ENCODE measurements at places on chromosomes 1 and 21.
A peak's percentile ranks its signal among the peaks of the same experiment; 100 is the strongest.

DNA sequence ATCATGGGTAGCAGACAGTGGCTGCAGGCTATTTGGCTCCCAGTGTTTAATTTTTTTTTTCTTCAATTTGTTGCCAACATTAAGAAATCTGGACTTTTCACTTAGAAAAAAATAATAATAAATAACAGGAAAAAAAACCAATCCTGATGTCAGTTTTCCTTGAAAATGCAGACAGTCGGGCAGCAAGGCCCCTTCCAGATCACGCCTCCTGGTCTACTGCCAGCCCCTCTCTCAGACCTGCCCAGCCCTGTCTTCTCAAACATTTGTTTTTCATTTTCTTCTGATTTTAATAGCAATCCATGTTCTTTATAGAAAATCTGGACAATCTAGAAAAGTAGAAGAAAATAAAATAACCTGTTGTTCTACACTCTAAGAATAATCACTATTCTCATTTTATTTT lies 15.5 kb downstream of the IFNGR2 start:
- no peak for DNase-seq

GRCh38 chr1:209388358-209388757 lies 195.2 kb upstream of the CAMK1G start:
- no peak for DNase-seq

GRCh38 chr1:113557187-113557586 lies 166.9 kb downstream of the MAGI3 start:
- DNase-seq: no peak

DNA sequence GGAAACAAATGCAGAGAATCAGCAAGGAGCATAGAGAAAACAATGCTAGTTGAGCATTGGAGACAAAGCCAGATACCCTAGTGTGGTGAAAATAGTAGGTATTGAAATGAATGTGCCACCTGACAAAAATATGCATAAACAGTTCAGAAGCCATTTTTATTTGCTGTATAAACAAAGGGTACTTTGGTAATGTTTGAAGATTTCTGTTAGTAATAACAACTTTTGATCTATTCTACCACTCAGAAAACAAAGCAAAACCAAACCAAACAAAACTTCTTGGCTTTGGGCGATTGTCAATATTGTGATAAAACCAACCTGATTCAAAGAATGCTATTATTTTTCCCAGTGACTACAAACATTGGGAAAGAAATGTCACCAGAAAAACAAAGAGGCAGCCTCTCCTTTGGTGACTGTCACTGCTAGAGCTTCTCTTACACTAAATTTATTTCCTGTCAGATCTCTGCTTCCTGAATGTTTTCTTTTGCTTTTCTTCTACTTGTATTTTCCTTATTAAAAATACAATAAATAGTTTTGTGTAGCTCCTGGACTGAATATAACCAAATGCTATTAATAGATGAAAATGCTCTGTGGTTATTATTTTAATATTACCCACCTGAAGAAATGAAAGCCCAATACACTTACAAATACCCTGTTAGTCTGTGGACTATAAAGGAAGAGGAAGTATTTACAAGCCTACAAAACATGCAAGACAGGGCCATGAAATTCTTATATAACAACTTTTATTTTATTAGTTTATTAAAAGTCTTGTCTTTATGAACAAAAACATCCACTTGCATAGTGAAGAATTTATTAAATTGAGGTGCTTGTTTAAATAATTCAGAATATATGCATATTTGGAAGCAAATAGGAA lies 5.7 kb downstream of the ATP6V1G3 start:
- DNase-seq: no peak

DNA sequence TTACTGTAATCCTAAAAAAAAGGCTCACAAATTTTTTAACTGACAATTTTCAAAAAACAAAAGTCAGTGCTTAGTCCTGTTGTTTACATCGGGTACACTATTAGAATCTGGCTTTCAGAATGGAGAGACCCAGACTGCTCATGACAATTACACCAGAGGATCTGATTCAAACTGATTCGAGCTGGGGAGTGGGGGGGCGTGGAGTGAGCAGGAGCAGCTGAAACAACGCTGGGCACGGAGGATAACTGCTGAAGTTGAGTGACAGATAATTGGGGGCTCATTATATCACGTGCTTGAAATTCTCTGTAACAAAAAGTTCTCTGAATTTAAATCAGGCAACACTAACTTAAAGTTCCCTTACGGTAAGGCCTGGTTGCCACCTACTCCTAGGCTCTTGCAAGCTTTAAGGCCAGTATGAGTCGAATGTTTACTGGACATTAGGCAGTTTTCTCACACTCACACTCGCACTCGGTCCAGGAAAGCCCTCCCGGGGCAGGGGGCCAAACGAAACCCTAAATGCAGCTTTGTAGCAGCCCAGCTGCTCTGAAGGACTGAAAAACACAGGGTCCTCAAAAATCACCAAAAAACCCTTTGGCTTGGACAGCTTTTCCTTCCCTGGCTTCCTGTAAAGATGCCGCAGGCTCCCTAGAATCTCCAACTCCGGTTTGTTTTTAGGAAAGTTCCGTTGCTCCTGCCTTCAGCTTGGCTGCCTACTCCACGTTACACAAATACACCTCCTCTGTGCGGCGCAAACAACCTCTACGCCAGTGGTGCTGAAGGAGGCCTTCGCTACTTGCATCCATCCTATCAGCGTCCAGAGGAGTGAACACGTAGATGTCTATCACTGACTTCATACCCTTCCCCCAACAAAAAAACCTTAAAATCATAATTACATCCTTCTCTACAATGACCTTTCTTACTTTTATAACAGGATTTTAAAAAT lies 42.9 kb downstream of the CAPZB start:
- DNase-seq: peak; percentile 38

GRCh38 chr21:35537604-35538003 lies 488.5 kb upstream of the RUNX1 start:
- no peak for DNase-seq

GRCh38 chr1:56798053-56798471 lies 21.1 kb downstream of the FYB2 start:
- peak; percentile 26 for DNase-seq

DNA sequence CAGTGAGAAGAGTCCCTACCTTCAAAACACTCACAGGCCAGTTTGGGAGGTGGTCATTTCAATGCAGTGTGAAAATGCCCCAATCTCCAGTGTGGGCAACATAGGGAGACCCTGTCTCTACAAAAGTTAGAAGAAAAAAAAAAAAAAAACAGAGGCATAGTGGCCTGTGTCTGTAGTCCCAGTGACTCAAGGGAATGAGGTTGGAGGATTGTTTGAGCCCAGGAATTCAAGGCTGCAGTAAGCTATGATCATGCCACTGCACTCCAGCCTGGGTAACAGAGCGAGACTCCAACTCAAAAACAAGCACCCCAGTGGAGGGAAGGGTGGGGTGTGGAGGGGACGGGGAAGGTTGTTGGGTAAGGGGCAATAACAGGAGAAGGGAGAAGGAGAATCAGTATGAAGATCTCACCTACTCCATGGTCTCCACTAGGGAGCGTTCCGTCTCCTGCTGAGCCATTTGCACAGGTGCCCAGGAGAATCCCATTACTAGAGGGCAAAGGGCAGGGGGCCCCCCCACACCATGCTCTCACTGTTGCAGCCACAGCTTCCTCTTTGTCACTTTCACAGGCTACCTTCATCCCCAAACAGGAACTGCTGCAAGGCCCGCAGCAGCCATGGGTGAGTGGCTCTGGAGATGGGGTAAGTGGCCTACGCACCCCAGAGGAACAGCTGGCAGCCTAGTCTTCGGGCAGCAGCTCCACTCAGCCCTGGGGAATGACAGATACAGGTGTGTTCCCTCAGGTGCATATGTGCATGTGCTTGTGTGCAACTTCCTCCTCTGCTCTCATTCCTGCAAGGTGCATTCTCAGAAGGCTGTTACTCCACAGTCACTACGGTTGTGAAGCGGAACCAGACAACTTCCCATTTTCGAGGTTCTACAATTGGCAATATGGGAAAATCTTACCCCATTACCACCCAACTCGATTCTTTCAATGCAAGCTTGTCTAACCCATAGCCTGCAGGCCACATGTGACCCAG lies 87.9 kb upstream of the LYST start:
- DNase-seq: peak; percentile 26

DNA sequence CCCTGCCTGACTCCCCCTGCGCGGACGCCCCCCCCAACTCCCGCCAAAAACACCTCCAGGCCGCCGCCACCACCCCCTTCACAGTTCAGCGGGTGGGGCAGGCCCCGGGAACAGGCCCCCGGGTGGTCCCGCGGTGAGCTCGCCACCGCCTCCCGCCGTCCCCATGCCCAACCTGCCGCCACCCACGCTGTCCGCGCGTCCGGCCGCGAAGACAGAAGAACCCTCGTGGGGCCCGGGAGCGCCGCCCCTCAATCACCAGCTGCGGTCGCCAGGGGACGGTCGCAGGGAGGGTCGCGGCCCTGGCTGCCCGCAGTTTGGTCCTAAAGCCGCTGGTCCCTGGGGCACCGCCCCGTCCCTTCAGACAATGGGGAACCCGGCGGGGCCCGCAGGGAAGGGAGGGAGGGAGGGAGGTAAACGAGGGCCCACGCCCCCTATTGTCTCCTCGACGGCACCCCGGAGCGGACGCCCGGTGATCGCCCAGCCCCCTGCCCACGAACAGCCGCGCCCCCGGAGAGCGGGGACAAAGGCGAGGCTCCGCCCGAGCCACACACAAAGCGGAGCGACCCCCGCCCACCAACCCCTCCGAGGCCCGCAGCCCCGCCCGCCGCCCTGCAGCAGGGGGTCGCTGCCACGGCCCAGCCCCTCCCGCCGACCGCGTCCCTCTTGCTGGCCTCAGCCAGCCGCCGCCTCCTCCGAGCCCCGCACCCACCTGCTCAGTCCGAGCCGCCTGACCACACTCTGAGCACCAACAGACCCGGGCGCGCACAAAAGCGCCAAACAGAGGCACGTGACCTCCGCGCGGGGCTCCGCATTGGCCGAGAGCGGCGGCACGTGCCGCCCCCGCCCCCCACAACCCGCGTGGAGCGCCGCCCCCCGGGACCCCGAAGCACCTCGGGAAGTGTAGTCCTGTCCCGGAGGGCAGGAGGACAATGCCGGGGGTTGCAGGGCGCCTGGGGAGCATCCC lies at the start of gene STMN1:
Gene STMN1, minus strand, starts transcription at position 740 of the 964 bp plus-strand sequence. CDS start 1,743 bp downstream, outside the sequence.
- DNase-seq: peak; percentile 87

DNA sequence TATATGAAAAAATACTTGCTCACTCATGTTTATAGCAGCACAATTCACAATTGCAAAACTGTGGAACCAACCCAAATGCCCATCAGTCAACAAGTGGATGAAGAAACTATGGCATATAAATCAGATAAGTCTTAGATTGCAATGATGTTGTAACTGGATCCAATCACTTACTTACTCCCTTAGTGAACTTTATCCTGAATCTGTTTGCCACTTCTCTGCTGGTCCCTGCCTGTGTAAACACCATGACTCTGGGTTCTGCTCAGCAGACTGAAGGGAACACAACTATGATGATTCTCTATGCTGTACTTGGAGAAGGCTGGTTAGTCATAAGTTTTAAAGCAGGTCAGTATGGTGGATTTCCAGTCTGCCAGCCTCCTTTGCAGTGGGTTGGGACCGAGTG lies 391.2 kb downstream of the RWDD3 start:
- DNase-seq: no peak

DNA sequence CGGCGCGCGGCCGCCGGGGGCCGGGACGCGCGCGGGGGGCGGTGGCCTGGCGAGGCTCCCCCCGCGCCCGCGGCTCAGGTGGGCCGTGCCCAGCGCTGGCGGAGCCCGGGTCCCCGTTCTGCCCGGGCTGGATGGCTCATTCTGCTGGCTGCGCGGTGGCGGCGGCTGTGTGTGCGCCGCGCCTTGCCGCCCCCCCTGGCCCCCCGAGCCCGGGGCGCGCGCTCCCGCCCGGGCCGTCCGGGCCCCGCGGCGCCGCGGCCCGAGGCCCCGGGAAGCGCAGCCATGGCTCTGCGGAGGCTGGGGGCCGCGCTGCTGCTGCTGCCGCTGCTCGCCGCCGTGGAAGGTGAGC lies at the start of gene EPHB2:
Gene EPHB2, plus strand, starts transcription at position 139 of the 349 bp plus-strand sequence. Its CDS starts 144 bp downstream, at position 283.
- peak; percentile 34 for DNase-seq

DNA sequence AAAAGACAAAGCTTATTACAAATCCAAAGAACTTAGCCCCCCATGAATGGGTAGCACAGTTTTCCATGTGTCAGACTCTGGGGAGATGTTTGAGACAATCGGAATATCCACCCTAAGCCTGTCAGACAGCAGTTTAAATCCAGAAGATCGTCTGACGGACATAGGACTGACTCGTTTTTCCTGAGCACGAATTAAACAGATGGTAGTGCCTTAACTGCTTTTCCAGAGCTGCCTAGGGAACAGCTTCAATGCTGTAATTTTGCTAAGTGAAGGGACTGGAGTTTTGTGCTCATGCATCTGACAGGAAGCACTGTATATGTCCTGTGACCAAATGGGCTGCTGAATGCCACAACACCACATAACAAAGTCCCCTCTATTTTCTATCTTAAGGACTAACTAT lies 48.6 kb downstream of the PCNX2 start:
- no peak for DNase-seq
